ENCODE measurements at places on chromosomes 4 and X.

- DNase-seq, result no peak
Measured at GRCh38 chrX:69280933-69281332, 115.7 kb upstream of the PJA1 start.

DNA sequence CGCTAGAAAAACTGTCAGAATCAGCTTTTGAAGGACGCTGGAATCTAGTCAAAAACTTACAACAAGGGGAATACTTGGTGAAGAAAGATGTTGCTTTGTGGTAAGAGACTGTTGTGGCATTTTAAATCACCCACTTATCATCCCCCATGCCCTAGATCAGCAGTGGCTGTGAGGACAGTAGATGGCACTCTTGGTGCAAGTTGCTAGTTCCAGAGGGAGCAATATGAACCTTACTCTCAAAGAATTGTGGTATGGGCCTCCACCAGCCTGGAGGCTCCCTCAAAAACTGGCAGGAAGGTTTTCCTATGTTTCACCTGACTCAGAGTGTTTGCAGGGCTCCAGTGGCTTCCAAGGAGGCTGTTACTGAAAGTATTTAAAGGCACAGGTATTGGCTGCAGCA is 37.7 kb upstream of the SLC16A2 start:
- DNase-seq, result peak; percentile 17

DNA sequence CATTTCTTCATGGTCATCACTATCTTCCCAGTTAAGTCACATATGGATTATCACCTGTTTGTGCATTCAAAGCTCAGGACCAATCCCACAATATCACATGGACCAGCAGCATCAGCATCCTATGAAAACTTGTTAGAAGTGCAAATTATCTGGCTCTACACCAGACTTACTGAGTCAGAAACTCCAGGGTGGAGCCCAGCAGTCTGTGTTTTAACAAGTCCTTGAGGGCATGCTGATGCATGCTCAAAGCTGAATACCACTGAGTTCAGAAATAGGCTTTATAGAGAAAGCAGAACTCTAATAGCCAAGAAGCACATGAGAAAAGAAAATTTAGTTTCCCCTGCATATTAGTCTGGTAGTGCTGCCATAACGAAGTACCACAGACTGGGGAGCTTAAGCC is 62.4 kb upstream of the GABRQ start:
- no peak for DNase-seq

GRCh38 chr4:88191404-88191803 is 33.0 kb upstream of the ABCG2 start:
- DNase-seq, result no peak

DNA sequence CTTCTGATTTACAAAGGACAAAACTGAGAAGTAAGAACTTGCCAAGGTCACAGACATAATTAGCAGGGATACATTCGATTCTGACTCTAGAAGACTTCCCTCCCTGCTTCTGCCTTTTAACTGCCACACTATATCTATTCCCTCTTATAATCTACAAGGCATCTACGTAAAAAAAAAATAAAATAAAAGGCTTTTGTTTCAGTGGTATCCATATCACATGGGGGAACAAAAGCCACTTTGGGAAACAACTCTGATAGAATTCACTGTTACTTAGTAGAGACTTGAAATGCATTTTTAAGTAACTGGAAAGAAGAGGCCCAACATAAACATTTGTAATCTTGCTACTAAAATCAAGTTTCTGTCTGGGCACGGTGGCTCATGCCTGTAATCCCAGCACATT is 247.2 kb downstream of the SCFD2 start:
- no peak for DNase-seq

DNA sequence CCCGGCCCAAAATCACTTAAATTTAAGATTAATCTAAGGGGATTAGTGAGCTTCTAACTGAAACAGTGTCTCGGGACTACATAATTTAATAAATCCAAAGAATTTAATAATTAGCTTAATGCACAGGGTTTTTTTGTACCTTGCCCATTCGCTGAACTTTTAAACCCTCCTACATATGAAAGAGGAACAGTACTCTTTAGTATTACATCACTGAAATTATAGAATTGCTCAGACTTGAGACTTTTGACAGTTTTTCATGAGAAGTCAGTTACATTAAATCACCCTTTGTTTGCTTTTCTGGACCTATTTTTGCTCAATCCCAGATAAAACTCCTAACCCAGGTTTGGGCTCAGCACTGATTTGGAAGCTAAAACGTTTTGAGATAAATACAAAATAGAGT is 2.4 kb upstream of the TADA2B start:
- no peak for DNase-seq

- DNase-seq, result no peak
Measured at GRCh38 chr4:72365016-72365415, 204.0 kb downstream of the ADAMTS3 start.

GRCh38 chr4:101791182-101791558 is 640 bp downstream of the BANK1 start:
- DNase-seq, result no peak

- no peak for DNase-seq
Measured at GRCh38 chrX:19745077-19745476, 142.3 kb downstream of the SH3KBP1 start.

DNA sequence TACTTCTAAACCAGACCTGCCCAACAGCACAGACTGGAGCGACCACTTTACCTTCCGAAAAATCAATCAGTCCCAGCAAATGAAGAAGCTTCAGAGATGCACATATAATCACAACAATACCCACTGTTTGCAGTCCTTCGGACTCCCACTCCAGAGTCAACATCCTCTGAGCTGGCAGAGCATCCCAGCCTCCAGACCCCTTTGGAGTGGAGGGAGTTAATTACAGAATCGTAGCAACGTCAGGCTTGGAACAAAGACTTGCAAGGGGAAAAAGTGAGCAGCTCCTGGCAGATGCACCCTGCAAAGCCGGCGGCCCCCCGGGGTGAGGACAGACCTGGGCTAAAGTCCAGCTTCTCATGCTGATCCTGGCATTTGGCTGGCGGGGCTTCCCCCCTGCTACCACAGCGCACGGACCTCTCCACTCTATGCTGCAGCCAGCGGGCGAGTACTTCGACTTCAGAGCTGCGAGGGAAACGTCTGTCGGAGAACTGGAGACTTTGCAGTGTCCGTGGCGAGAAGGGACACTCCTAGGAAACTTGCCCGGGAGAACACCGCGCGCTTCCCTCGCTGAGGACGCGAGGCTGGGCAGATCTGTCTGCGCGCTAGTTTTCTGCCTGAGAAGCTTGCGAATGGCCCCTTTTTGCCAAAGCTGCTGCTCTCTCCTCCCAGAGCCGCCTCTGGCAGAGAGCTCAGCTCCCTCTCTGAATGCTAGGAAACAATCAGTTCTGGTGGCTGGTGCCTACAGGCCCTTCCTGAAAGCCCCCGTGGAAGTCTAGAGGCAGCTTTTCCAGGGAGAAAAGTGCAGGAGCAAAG is 283.7 kb downstream of the PACRGL start:
- no peak for DNase-seq

- DNase-seq, result no peak
Measured at GRCh38 chr4:128384091-128384520, 96.5 kb upstream of the PGRMC2 start.

- DNase-seq, result no peak
Measured at GRCh38 chrX:13001961-13002671, 27.2 kb downstream of the TMSB4X start.

- DNase-seq, result no peak
Measured at GRCh38 chrX:11427453-11428071, 134.3 kb downstream of the AMELX start.

DNA sequence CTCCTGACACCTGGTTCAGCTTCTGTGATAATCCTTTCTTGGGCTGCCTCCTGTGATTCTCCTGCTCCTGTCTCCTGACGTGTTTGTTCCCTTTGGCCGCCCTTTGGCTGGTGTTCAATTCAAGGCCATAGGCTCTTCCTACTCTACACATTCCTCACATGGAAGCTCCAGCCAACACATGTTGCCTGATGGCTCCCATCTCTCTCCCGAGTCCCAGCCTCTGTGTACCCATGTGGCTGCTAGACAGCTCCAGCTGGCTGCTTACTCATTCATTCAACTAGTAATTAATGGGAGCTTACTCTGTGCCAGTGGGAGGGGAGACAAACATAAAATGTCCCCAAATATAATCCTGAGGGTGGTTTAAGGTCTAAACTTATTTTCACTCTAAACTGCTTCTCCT is 9.2 kb upstream of the MED28 start:
- DNase-seq, result peak; percentile 16

- no peak for DNase-seq
Measured at GRCh38 chr4:98470831-98471230, 187.6 kb downstream of the TSPAN5 start.

DNA sequence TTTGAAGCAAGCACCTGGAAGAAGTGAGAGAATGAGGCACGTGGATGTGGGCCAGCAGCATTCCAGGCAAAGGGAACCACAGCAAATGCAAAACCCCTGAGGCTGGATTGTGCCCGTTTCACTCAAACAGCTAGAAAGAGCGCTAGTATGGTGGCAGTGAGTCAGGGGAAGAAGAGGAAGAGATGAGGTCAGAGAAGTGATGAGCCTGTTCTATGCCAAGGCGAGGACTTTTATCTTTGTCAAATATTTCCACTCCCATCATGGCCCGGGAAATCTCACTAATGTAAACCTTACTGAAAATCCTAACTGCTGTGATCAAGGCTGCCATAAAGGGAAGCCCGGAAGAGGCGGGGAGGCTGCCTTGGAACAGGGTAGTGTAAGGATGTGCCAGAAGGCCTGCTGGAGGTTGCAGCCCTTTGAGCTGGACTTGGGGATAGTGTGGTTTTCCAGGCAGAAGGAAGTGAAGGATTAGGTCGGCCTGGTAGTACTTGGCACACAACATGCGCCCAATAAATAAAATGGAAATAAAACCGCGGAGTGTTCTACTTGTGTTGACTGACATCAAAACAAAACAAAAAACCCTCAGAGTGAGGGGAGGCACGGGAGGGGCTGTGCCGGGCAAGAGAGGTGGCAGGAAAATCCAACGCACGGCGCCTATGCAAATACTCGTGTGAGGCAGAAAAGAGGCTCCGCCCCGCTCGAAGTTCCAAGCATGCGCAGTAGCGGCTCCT is 1.2 kb upstream of the CDK16 start:
- DNase-seq, result peak; percentile 65

DNA sequence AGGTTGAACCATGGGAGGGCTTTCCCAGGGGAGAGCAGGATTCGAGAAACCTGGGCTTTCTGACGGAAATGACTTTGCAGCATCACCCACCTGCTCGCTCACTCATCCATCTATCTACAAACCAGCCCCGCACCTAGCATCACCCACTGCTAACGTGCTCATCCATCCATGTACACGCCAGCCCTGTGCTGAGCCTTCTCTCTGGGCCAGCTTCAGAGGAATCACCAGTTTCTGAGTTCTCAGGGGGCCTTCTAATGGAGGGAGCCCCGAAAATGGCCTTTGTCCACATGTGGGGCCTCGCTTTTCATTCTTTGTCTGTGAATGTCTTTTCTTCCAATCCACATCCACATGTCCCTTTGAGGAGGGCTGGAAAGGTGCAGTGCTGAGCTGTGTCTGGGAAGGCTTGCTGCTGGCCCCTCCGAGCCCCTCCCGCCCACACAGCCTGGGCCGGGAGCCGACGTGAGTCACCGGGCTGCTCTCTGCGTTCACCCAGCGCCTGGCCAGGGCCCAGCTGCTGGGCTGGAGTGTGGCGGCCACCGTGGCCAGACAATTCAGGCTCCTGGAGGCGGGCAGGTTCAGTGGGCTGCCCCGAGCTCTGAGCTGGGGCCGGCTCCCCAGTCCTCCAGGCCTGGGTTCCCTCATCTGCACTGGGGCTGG is 14.7 kb downstream of the SORCS2 start:
- DNase-seq, result peak; percentile 60

GRCh38 chr4:13084210-13084609 is 399.9 kb downstream of the RAB28 start:
- DNase-seq, result no peak

DNA sequence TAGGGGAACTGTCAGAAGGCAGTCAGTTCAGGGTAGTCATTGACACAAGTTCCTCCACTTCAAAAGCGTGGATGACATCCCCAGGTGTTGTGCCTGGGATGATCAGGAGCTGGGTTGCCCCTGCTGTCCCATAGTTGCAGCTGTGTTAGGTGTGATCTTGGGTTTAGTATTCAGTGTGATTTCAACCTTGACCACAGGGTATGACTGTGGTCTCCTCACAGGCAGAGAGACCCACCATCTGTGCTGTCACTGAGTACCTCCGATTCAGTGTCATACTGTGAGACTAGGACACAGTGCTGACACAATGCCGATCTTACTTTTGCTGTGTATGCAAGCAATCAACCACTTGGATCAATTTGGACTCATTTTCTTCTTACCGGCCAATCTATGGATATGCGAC is 25.2 kb downstream of the FOXR2 start:
- DNase-seq, result no peak

- DNase-seq, result peak; percentile 77
Measured at GRCh38 chr4:173013232-173013930, 155.2 kb upstream of the GALNT7 start.

DNA sequence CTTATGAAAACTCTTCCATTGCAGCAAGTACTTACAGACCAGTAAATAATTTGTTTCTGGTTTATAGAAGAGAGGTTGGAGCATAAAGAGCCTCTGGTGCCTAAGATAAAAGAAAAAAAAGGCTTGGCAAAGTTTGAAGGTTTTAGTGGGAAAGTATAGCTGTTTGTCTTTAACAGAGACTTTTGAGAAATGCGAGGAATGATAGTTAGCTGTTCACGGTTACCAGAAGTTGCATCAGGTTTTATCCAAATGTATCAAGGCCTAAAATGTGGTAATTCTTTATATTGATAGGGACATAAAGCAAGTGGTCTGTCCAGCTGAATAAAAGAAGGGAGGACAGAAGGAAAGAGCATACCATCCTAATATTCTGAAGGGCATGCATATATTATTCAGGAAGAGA is 29.3 kb downstream of the RAP1GDS1 start:
- no peak for DNase-seq

- DNase-seq, result no peak
Measured at GRCh38 chr4:105838082-105838481, 57.2 kb upstream of the NPNT start.

DNA sequence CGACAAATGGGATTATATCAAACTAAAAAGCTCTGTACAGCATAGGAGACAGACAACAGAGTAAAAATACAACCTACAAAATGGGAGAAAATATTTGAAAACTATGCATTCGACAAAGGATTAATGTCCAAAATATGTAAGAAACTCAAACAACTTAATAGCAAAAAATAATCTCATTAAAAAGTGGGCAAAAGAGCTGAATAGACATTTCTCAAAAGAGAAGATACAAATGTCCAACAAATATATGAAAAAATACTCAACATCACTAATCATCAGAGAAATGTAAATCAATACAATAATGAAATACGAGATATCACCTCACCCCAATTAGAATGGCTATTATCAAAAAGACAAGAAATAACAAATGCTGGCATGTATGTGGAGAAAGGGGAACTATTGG is 272.9 kb downstream of the KLHL13 start:
- DNase-seq, result no peak

Measured in hippocampal formation (tissue), 2 donors.